ENCODE measurements at places on chromosomes 1 and 21.

DNA sequence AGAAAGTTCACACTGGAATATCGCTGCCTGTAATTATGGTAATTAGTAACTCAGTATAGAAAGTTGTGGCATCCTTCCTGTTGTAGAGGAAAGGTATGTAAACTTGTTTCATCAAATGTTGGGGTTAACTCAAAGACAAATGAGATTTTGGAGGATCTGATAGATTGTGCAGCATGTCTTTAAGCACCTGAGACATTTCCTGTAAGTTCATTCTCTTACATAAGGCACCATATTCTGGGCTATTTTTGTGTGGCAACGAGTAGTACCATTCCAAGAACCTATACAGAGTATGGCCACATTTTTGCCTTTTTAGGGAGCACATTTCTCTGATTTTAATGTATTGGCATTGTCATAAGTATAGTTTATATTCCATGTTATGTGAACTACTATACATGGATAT lies 88.8 kb downstream of the CDC14A start:
- DNase-seq, result no peak

- no peak for DNase-seq
These were observed 107.5 kb upstream of the RUNX1 start for GRCh38 chr21:35156293-35157278.

DNA sequence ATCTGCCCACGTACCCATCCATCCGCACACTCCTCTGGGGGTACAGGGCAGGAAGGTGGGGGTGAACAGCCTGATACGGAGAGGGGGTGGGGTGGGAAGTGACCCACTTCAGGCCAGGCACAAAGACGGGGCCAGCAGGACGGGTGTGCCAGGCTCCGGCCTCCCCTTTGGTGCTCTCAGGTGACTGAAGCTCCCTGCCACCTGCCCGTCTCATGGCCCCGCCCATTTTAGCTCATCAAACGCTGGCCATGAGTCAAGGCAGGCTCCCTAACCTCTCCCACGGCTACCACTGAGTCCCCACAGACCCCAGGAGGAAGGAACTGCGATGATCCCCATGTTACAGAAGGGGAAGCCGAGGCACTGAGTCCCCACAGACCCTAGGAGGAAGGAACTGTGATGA lies 109.6 kb downstream of the CRYAA start:
- no peak for DNase-seq

DNA sequence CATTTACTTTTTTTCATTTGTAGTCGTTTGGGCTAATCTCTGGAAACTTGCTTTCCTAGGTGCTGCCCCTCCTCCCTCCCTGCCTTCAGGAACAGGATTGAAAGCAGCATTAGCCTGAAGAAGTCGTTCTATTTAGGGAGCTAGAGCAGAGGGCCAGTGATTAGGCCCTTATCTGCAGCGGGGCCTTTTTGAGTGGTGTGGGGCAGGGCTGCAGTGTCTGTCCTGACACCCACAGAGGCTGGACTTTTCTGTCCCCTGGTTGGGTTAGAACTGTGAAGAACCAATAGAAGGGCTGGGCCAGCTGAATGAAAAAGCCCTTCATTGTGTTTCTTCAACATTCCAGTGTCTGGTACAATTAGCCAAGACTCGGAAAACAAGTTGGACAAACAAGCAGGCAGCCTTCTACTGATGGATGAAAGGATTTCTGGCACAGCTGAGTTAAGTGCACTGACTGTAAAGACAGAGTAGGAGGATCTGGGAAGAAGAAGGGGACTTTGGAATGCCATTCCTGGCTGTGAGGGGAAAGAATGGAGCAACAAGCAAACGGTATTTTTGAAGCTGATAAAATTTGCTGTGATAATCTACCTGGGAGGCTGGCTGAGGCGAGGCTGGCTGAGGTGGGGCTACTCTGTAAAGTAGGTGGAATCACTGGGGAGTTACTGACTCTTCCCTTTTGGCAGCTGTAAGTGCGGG lies 9.7 kb downstream of the MACF1 start:
- no peak for DNase-seq

GRCh38 chr1:238985312-238985711 lies 401.1 kb upstream of the CHRM3 start:
- no peak for DNase-seq

GRCh38 chr1:44776730-44777068 lies 1.4 kb downstream of the RPS8 start:
- DNase-seq, result no peak

- no peak for DNase-seq
These were observed 66.7 kb downstream of the XCL1 start for GRCh38 chr1:168643152-168643551.

DNA sequence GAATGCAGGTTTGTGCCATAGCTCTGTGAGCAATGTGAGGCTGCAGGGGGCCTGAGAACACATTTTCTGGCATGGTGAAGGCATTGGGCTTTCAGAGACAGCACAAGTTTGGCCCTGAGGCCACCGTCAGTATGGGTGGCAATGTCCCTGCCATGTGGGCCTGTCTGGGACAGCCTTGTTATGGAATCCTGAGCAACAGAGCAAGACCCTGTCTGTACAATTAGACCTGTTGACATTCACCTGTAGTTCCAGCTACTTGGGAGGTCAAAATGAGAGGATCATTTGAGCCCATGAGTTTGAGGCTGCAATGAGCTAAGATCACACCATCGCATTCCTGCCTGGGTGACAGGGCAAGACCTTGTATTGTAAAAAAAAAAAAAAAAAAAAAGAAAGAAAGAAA lies 35.6 kb downstream of the PRDM15 start:
- DNase-seq, result no peak

DNA sequence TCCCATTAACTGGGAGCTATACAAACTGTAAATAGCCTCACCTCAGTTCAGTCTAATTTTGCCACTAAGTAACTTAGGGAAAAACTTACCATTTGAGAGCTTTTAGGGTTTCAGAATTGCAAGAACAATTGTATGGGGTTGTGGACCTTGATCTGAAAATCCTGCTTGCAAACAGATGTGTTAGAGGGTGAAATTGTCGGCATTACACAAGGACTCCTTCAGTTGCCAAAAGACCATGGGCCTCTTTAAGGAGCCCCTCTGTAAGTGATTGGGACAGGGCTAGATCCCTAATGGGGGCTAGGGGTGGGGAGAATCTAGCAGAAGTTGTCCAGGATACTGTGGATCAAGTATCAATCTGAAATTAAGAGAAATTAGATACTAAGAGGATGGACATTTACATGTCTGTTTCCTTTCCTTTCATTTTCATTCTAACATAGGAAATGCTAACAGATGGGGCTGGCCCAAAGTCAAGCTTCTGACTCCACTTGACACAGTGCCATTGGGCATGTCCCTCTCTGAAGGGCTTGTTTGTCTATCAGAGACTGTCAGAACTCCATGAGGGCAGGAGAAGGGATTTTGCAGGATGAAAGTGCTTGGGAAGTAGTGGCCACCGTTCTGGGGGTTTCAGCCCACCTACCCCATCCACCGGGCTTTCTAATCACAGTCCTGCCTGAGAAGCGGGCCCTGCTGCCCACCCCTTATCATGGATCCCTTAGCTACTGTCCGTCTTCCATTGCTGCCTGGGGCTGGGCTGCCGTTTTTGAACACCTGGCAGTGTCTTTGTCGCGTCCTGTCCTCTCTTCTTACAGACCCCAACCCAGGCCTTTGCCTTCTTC lies 54.7 kb downstream of the STUM start:
- DNase-seq, result no peak

DNA sequence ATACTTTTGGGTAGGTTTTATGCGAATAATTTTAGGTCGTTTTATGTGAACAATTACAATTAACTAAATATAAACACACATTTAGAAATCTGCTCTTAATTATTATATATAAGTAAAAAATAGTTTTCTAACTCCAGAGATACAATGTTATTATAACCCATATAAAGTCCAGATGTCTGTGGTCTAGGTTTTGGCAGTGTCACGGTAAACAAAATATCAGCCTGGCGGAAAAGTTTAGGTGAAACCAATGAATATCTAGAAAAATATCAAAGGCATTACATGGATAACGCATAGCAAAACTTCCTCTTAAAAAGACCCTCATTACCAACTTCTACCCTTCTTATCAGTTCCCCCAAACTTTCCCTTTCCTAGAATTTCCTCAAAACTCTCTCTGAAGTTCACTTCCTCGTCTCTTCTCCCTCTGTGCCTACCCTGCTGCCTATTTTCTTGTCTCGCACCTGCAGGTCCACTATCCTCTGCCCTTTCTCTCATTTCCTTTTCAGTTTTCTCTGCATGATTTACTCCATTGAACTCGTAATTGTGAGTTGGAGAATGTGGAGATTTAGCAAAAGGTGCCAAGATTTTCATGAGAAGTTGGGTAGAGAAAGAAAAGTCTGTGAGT lies 21.8 kb downstream of the VTCN1 start:
- no peak for DNase-seq

GRCh38 chr1:101309334-101310311 lies 72.8 kb downstream of the S1PR1 start:
- peak; percentile 60 for DNase-seq

- DNase-seq, result no peak
These were observed 99.1 kb downstream of the MRPL37 start for GRCh38 chr1:54299037-54299436.

- DNase-seq, result no peak
These were observed 414.3 kb upstream of the NR5A2 start for GRCh38 chr1:199612976-199613774.

DNA sequence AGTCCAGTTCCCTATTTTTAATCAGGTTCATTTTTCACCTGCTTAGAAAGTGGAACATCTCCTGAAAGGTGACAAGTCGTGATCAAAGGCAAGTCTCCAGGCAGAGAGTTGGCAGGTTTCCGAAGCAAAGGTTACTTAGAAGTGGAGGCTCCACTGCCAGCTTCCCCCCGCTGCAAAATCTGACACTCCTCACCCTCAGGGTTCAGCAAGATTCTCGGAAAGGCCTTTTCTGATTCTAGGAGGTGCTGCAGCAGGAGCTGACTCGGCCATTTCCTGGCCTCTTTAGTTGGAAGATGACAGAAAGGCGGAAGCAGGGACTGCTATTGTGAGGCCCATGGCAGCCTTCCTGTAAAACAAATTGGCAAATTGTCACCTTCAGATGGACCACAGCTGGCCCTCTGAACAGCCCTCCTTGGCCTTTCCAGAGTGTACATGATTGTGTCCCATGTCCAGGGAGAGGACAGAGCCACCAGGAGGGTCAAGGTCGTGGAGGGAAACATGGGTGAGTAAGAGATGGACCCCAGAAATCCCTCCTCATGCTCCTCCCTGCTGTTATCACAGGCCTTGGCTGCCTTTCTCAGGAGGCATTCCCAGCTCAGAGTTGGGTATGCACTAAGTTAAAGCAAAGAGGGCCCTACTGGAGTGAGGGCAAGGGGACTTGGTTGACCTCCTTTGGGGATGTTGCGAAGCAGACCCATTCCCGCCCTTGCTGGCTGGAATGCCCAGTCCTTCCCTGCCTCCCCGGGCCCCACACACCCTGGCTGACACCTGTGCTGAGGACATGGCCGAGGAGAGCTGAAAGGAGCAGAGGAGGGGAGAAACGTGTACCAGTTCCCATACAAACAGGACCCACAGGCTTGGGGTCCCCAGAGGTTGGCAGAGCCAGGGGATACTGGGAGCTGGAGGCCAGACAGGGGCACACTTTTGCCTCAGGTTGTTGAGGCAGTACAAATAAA lies 115.5 kb upstream of the IRF2BP2 start:
- DNase-seq, result peak; percentile 44

All from activated CD4-positive, CD25-positive, alpha-beta regulatory T cell treated with anti-CD3 and anti-CD28 coated beads, Interleukin-2, amount 50 U/mL, for 72 hours (primary cell).